ENCODE measurements at places on chromosomes 11 and 22.

- no peak for DNase-seq
These were observed 316.0 kb upstream of the MTNR1B start for GRCh38 chr11:92653454-92653853.

- no peak for DNase-seq
These were observed 269.5 kb upstream of the SESN3 start for GRCh38 chr11:95500466-95500865.

GRCh38 chr11:127677660-127678425 lies 677.3 kb upstream of the KIRREL3 start:
- DNase-seq = no peak

GRCh38 chr11:120108154-120108784 lies 29.6 kb downstream of the TRIM29 start:
- no peak for DNase-seq

GRCh38 chr11:119739021-119739703 lies 10.2 kb upstream of the NECTIN1 start:
- no peak for DNase-seq

- no peak for DNase-seq
These were observed 8.1 kb upstream of the ANKRD13D start for GRCh38 chr11:67280788-67281551.

DNA sequence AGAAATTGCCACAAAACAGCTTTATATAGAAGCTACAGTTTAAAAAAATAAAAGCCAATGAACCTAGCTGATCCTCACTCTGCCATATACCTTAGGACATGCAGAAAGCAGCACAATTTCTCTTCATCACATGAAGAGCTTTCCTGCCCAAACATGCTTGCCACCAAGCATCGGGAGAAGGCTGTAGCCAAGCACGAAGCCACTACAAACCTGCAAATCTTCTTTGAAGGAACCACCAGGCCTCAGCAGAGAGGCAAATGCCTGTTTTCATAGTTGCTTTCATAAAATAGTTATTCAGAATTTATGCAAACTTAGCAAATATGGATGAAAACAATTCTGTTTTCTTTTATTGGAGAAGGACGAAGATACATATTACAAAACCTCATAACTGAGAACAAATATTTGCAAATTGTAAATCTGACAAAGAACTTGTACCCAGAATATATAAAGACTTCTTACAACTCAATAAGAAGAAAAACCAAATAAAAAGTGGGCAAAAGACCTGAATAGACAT lies 100.3 kb downstream of the RBFOX2 start:
- DNase-seq = no peak

Measured in keratinocyte (primary cell).